ENCODE measurements at places on chromosomes 16 and 17.

GRCh38 chr16:22098405-22099255, 6.3 kb downstream of the VWA3A start:
- DNase-seq: no peak

GRCh38 chr16:29784901-29785500, 5.5 kb upstream of the KIF22 start:
- DNase-seq: peak; percentile 67

DNA sequence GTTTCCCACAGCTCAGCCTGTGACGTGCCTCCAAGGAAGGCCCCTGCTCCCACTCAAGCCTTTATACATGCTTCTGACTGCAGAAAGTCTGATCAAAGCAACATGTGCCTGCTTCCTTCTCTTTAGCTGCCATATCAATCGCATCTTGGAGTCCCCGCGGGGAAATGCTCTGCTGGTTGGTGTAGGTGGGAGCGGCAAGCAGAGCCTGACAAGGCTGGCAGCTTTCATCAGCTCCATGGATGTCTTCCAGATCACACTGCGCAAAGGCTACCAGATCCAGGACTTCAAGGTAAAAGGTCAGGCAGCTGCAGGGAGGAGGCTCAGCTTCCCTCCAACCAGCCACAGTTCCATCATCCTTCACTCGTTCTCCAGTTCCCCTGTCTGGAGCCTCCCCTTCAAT, 189.7 kb downstream of the ZNF18 start:
- no peak for DNase-seq

GRCh38 chr17:28042721-28043291, 329 bp downstream of the NLK start:
- no peak for DNase-seq

GRCh38 chr17:32917842-32918241, 10.1 kb upstream of the TMEM98 start:
- no peak for DNase-seq

All from stomach (tissue), 19 donors.